Left lung (tissue), 14 donors: ENCODE measurements at places on chromosomes 12 and 14. TPM values are rescaled to one million over a fixed set of nuclear protein-coding genes. Genes with fewer than 3 reads are reported as not detected.
A peak's percentile ranks its signal among the peaks of the same experiment; 100 is the strongest.

DNA sequence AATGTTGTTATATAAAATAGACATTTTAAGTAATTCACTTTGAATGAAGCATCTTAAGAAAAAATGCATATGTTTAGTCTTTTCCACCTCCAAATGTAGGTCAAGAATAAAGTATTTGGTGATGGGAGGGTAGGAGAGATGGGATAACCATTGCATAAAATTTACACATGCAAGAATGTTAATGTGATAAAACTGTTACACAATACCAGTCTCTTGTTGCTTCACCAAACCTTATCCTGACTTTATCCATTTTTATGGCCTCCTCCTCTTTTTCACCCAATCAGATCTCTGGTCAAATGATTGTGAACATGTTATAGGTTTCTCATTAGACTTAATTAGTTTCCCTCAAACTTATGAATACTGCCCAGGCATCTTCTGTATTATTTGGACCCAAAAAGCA lies 994.5 kb upstream of the FLRT2 start:
- H3K27me3 ChIP-seq = no peaks in the 10 kb centered on the region
- DNase-seq = no peak
- no peaks in the 10 kb centered on the region for H3K4me1 ChIP-seq
- no peaks in the 10 kb centered on the region for H3K36me3 ChIP-seq
- H3K27ac ChIP-seq = no peak overlapping the region

DNA sequence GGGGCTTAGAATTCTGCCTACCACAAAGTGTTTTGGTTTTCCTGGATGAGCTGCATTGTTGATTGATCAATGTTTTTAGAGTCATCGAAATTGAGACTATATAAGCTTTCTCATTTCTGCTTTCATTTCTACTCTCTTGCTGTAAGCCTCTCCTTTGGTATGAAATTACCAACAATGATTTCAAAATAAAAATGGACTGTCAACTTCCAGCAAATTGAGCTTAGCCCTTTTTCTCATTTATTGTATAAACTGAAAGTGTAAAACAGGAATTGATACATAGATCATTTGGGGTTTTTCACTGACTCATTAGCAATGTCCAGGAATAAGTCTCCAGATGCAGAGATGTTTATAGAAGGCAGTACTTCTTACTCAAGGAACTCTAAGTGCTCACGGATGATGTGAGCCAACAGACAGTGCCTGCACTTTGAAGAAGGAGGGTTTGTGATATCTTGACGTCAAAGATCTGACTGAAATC lies 20.0 kb upstream of the PCNX1 start:
- peaks cover 66% of the 10 kb centered on the region for H3K4me1 ChIP-seq
- H3K36me3 ChIP-seq = no peaks in the 10 kb centered on the region
- H3K27ac ChIP-seq = peak overlapping the region; percentile 81
- no peaks in the 10 kb centered on the region for H3K27me3 ChIP-seq
- no peak overlapping the region for H3K4me3 ChIP-seq

DNA sequence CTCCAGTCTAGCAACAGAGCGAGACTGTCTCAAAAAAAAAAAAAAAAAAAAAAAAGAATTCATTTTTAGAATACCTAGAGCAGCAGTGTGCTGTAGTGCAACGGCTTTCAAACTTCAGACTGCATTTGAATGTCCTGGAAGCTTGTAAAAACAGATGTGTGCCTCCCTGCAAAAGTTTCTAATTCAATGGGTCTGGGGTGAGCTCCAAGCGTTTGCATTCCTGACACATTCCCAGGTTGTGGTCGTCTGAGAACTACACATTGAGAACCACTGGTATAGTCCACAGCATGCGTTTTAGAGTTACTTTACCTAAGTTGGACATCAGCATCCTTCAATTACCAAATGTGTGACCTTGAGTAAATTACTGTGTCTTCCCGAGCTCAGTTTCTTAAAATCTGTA lies 816.8 kb downstream of the NRXN3 start:
- H3K4me1 ChIP-seq = no peaks in the 10 kb centered on the region
- H3K27me3 ChIP-seq = no peaks in the 10 kb centered on the region
- H3K36me3 ChIP-seq = no peaks in the 10 kb centered on the region
- no peak overlapping the region for H3K27ac ChIP-seq

- H3K27me3 ChIP-seq = no peaks in the 10 kb centered on the region
- DNase-seq = no peak
- no peak overlapping the region for H3K4me3 ChIP-seq
- H3K4me1 ChIP-seq = no peaks in the 10 kb centered on the region
- H3K36me3 ChIP-seq = no peaks in the 10 kb centered on the region
- H3K27ac ChIP-seq = no peak overlapping the region
These were observed 15.7 kb downstream of the TBC1D30 start for GRCh38 chr12:64840119-64840518.

The LYZ gene
- polyA plus RNA-seq = 56.2 TPM

GRCh38 chr12:15679151-15679550 lies 110.0 kb downstream of the EPS8 start:
- H3K36me3 ChIP-seq = peaks cover 4% of the 10 kb centered on the region
- no peaks in the 10 kb centered on the region for H3K27me3 ChIP-seq
- no peak overlapping the region for H3K27ac ChIP-seq
- H3K4me1 ChIP-seq = no peaks in the 10 kb centered on the region

GRCh38 chr12:113318900-113319628 lies 15.8 kb downstream of the SLC8B1 start:
- DNase-seq = no peak
- no peak overlapping the region for H3K27ac ChIP-seq
- no peaks in the 10 kb centered on the region for H3K27me3 ChIP-seq
- peaks cover 86% of the 10 kb centered on the region for H3K36me3 ChIP-seq

DNA sequence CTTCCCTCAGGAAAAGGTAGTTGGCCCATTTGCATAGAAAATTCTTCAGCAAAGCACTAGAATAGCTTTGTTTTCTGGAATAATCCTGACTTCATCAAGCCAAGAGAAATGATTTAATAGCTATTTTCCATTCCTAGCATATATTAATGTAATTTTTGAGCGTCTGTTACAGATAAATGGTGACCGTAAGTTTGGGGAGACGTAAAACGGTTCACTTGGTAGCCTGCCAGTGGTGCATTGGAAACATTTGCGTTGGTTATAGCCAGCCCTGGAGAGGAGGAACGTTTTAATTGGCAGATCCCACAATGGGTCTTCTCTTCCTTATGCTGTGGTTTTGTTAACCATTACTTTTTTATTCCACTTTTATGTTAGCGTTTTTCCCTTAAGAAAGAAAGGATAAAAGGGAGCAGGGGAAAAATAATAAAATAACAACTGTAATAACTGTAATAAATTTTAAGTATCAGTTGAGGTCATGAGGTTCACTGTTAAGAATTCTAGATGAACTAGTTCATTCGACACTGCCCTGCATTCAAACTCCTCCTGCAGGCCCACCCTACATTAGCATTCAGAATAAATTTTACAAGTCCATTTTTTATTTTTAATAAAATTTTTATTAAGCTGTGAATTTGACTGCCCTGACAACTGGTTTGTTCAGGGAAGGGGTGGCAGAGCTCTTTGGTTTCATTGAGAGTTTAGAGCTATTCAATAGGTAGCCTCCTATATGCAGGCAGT lies 300.7 kb downstream of the ERC1 start:
- DNase-seq = no peak
- no peak overlapping the region for H3K4me3 ChIP-seq
- no peaks in the 10 kb centered on the region for H3K36me3 ChIP-seq

The PCED1B gene
- polyA plus RNA-seq = 1.3 TPM

The KCNMB4 gene
- polyA plus RNA-seq = 24.6 TPM

- no peak overlapping the region for H3K27ac ChIP-seq
- no peaks in the 10 kb centered on the region for H3K36me3 ChIP-seq
- no peak overlapping the region for H3K4me3 ChIP-seq
- peaks cover 28% of the 10 kb centered on the region for H3K27me3 ChIP-seq
These were observed 380.5 kb downstream of the VRK1 start for GRCh38 chr14:97177635-97178034.

- no peak overlapping the region for H3K27ac ChIP-seq
- H3K4me1 ChIP-seq = no peaks in the 10 kb centered on the region
- no peaks in the 10 kb centered on the region for H3K27me3 ChIP-seq
- DNase-seq = no peak
These were observed 1183.7 kb downstream of the AACS start for GRCh38 chr12:126248871-126249403.

- no peaks in the 10 kb centered on the region for H3K4me1 ChIP-seq
- no peak overlapping the region for H3K4me3 ChIP-seq
- no peak overlapping the region for H3K27ac ChIP-seq
- no peak for DNase-seq
These were observed 1232.5 kb upstream of the SEL1L start for GRCh38 chr14:82766123-82766522.

DNA sequence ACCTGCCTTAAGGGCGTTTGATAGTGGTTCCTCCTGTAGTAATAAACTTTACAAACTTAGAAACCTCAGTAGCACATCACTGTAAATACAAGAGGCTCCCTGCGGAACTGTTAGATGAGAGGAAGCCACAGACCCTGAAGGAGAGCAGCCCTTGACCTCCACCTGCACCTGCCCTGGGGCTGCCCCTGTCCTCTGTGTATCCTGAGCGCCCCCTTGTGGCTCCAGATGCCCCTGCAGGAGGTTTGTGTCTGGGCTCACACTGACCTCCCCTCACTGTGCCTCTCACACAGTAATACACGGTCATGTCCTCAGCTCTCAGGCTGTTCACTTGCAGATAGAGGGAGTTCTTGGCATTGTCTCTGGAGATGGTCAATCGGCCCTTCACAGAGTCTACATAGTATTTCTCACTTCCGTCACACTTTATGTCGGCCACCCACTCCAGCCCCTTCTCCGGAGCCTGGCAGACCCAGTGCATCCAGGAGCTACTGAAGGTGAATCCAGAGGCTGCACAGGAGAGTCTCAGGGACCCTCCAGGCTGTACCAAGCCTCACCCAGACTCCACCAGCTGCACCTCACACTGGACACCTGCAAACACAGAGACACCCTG lies 1059.8 kb downstream of the TMEM121 start:
- no peak for DNase-seq
- H3K36me3 ChIP-seq = no peaks in the 10 kb centered on the region
- no peak overlapping the region for H3K27ac ChIP-seq
- no peak overlapping the region for H3K4me3 ChIP-seq
- H3K4me1 ChIP-seq = no peaks in the 10 kb centered on the region
- no peaks in the 10 kb centered on the region for H3K27me3 ChIP-seq

DNA sequence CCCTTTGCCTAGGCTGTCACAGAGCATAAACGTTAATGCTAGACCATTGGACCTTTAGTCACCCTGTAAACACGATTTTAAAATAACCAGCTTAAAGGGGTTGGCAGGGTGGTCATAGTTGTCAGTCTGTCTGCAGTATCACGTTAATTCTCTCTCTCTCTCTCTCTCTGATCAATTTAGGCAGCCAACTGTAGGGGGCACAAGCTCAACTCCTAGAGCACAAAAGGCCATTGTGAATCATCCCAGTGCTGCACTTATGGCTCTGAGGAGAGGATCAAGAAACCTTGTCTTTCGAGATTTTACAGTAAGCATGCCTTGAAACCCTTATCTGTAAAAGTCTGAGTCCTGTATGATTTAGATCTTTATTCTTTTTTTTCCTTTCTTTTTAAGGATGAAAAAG lies 97.1 kb downstream of the SCAF11 start:
- no peak overlapping the region for H3K27ac ChIP-seq
- no peaks in the 10 kb centered on the region for H3K27me3 ChIP-seq
- no peaks in the 10 kb centered on the region for H3K4me1 ChIP-seq

DNA sequence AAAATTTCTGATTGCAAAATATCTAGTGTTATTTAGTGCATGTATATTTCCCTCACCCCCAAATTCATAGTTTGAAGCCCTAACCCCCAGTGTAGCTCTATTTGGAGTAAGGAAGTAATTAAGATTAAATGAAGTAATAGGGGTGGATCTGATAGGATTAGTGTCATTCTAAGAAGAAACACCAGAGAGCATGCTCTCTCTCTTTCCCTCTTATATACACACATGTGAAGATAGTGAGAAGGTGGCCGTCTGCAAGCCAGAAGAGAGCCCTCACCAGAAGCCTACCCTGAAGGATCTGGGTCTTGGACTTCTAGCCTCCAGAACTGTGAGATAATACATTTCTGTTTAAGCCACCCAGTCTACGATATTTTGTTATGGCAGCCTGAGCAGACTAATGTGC lies 120.3 kb downstream of the TMEM30B start:
- no peaks in the 10 kb centered on the region for H3K36me3 ChIP-seq
- H3K4me1 ChIP-seq = no peaks in the 10 kb centered on the region
- no peak overlapping the region for H3K27ac ChIP-seq
- H3K27me3 ChIP-seq = no peaks in the 10 kb centered on the region
- no peak overlapping the region for H3K4me3 ChIP-seq
- no peak for DNase-seq

DNA sequence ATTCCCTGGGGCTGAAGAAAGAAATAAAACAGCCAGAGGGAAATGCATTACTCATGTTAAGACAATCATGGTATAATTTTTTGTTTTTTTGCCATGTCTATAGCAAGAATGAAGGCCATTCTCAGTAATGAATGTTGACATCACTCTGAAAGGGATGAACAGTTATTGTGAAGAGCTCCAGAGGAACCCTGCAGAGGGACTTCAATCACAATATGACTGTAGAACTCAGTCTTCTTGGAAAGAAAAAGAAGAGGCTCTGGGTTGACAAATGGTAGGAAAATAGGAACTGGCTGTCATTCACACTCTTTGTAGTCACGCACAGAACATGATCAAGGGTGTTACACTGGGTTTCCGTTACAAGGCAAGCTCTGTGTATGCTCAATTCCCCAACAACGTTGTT lies 73.8 kb upstream of the DACT1 start:
- H3K27ac ChIP-seq = no peak overlapping the region
- H3K4me3 ChIP-seq = no peak overlapping the region
- H3K27me3 ChIP-seq = no peaks in the 10 kb centered on the region
- no peak for DNase-seq

The WBP11 gene
- 87.5 TPM for polyA plus RNA-seq

DNA sequence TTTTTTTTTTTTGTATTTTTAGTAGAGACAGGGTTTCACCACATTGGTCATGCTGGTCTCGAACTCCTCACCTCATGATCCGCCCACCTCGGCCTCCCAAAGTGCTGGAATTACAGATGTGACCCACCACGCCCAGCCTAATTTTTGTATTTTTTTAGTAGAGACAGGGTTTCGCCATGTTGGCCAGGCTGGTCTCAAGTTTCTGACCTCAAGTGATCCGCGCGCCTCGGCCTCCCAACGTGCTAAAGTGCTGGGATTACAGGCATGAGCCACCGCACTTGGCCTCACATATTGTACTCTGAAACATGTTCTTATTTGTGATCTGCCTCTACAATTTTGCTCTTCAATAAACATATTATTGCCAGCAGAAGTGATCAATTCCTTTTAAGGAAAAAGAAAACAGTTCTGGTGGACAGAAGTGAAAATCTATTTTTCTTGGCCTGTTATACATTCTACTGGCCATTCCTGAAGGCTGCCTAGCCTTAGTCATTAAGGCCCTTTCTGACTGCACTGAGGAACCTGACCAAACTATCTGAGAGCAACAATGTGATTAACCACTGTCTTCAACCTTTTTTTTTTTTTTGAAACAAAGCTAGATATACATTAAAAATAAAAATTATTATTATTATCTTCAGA lies 36.1 kb downstream of the SNX6 start:
- H3K27me3 ChIP-seq = no peaks in the 10 kb centered on the region
- no peak overlapping the region for H3K27ac ChIP-seq
- H3K4me1 ChIP-seq = no peaks in the 10 kb centered on the region
- DNase-seq = no peak
